Activated CD4-positive, alpha-beta T cell treated with anti-CD3 and anti-CD28 coated beads for 36 hours (primary cell): ENCODE measurements at places on chromosomes 16 and 17. TPM values are rescaled to one million over a fixed set of nuclear protein-coding genes. Genes with fewer than 3 reads are reported as not detected.

- H3K4me3 ChIP-seq, result no peak overlapping the region
- peaks cover 7% of the 10 kb centered on the region for H3K36me3 ChIP-seq
- H3K27me3 ChIP-seq, result no peaks in the 10 kb centered on the region
- peaks cover 7% of the 10 kb centered on the region for H3K4me1 ChIP-seq
- no peak for DNase-seq
Observed at GRCh38 chr16:69706256-69706974, 19.9 kb downstream of the NQO1 start.

GRCh38 chr16:67923414-67924116 is 8.1 kb downstream of the CTRL start:
- H3K4me3 ChIP-seq, result no peak overlapping the region
- no peaks in the 10 kb centered on the region for H3K27me3 ChIP-seq
- peaks cover 18% of the 10 kb centered on the region for H3K4me1 ChIP-seq
- H3K36me3 ChIP-seq, result peaks cover 1% of the 10 kb centered on the region
- no peak for DNase-seq

- peaks cover 28% of the 10 kb centered on the region for H3K4me1 ChIP-seq
- H3K4me3 ChIP-seq, result peak overlapping the region; percentile 55
- peak overlapping the region; percentile 88 for H3K27ac ChIP-seq
- no peak for DNase-seq
- no peaks in the 10 kb centered on the region for H3K27me3 ChIP-seq
- no peaks in the 10 kb centered on the region for H3K36me3 ChIP-seq
Observed at GRCh38 chr17:77610518-77610893, 348.0 kb upstream of the TNRC6C start.

- H3K4me1 ChIP-seq, result no peaks in the 10 kb centered on the region
- H3K36me3 ChIP-seq, result no peaks in the 10 kb centered on the region
- no peak overlapping the region for H3K27ac ChIP-seq
- peaks cover 3% of the 10 kb centered on the region for H3K27me3 ChIP-seq
- no peak for DNase-seq
Observed at GRCh38 chr16:2799205-2799858, 1.1 kb downstream of the PRSS41 start.

GRCh38 chr17:82321947-82322466 is 4.6 kb upstream of the CD7 start:
- peak; percentile 62 for DNase-seq
- no peaks in the 10 kb centered on the region for H3K27me3 ChIP-seq
- peaks cover 33% of the 10 kb centered on the region for H3K36me3 ChIP-seq
- H3K27ac ChIP-seq, result no peak overlapping the region

- peaks cover 22% of the 10 kb centered on the region for H3K4me1 ChIP-seq
- H3K4me3 ChIP-seq, result no peak overlapping the region
- peaks cover 35% of the 10 kb centered on the region for H3K27me3 ChIP-seq
- no peak overlapping the region for H3K27ac ChIP-seq
- H3K36me3 ChIP-seq, result no peaks in the 10 kb centered on the region
Observed at GRCh38 chr17:45904866-45905265, 10.5 kb downstream of the MAPT start.

DNA sequence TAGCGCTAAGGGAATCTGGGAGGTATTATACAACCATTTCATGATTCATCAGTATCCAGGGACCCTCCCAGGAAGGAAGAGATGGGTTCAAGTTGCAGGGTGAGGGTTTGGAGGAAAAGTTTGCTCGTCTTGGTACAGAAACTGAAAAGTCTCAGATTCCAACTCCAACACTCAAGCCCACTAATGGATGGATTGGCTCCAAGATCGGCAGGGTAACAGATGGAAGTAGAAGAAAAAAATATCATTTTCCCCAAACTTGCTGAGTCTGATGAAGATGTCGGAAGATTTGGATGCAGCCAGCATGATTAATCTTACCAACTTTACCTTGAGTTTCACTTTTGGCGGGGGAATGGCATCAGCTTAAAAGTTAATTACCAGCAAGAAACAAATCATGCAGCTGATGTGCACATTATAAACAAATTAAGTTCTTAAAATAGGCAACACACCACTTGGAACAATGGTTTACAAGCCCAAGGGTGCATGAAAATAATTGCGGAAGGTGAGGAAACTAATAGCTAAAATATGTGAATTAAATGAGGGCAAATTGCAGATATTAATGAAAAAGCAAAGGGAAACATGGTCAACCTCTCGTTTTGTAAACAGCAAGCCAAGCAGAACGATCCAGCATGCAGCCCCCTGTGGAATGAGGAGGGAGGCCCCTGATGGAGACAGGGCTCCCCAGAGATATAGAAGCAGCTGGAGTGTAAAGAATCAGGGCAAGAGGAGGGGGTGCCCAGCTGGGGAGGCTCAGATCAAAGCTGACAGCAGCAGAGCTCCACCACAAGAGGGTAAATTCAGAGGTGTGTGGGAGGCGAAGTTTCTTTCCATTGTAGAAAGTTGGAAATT is 44.1 kb upstream of the GRIN2A start:
- H3K27me3 ChIP-seq, result no peaks in the 10 kb centered on the region
- H3K36me3 ChIP-seq, result no peaks in the 10 kb centered on the region
- no peak for DNase-seq
- H3K4me3 ChIP-seq, result no peak overlapping the region

DNA sequence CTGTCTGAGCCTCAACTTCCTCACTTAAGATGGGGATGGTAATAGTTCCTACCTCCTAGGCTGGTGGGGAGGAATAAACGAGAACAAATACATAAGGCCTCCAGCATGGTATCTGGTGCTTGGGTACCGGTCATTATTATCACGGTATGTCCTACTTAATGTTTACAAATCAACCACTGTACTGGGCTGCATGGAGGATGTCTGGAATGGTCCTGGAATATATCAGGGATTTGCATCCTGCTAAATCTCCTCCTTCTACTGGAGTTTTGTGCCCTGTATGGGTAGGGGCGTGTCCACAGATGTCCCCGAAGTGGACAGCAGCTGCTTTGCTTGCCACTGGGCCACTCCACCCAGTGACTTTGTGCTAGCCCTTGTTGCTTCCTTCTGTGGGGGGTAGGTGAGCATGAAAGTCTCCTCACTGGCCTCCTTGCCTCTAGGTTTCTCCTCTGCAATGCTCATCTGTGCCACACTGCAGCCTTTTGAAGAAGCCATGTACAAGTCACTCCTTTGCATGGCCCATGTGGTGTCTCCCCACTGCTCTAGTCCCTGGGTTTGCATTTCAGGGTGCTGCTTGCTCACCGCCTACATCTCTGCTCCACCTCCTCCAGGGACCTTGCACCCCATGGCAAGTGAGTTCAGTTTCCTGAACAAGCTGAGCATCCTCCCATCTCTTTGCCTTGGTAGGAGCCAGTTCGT is 2.2 kb upstream of the CMIP start:
- peak; percentile 35 for DNase-seq
- H3K27ac ChIP-seq, result no peak overlapping the region
- H3K4me3 ChIP-seq, result no peak overlapping the region

GRCh38 chr17:63966646-63967264 is 6.0 kb downstream of the SCN4A start:
- peak overlapping the region; percentile 20 for H3K27ac ChIP-seq
- H3K36me3 ChIP-seq, result no peaks in the 10 kb centered on the region
- H3K4me3 ChIP-seq, result no peak overlapping the region
- peak; percentile 69 for DNase-seq

- H3K27ac ChIP-seq, result no peak overlapping the region
- no peaks in the 10 kb centered on the region for H3K36me3 ChIP-seq
- DNase-seq, result no peak
- peaks cover 7% of the 10 kb centered on the region for H3K27me3 ChIP-seq
- no peaks in the 10 kb centered on the region for H3K4me1 ChIP-seq
Observed at GRCh38 chr17:6231886-6232731, 161.9 kb downstream of the WSCD1 start.

GRCh38 chr17:74042744-74043486 is 160.6 kb upstream of the RPL38 start:
- no peaks in the 10 kb centered on the region for H3K36me3 ChIP-seq
- H3K27ac ChIP-seq, result peak overlapping the region; percentile 58
- no peak overlapping the region for H3K4me3 ChIP-seq
- peaks cover 9% of the 10 kb centered on the region for H3K4me1 ChIP-seq

- DNase-seq, result no peak
- H3K27me3 ChIP-seq, result peaks cover 3% of the 10 kb centered on the region
- H3K4me3 ChIP-seq, result no peak overlapping the region
- H3K4me1 ChIP-seq, result no peaks in the 10 kb centered on the region
Observed at GRCh38 chr17:38460082-38460715, 31.9 kb downstream of the ARHGAP23 start.

DNA sequence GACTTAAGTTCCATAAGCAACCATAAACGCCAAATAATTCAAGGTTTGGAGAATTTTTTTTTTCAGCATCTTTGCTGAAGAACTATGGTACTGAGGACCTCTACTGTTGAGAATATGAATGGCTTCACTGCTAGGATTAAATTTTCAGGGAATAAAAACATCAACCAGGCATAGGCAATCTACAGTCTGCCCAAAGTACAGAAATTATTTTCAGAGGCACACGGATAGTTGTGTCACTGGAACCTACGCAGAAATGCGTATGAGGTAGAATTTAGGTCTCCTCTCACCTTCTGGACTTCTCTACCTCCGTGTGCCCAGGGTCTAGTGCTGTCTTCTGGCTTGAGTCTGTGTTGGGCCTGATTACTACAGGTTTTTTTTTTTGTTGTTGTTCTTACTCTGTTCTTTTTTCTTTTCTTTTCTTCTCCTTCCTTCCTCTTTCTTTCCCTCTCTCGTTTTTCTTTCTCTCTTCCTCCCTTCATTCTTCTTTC is 39.7 kb downstream of the NACA2 start:
- H3K27ac ChIP-seq, result no peak overlapping the region
- H3K4me1 ChIP-seq, result no peaks in the 10 kb centered on the region
- no peaks in the 10 kb centered on the region for H3K36me3 ChIP-seq
- peaks cover 40% of the 10 kb centered on the region for H3K27me3 ChIP-seq

DNA sequence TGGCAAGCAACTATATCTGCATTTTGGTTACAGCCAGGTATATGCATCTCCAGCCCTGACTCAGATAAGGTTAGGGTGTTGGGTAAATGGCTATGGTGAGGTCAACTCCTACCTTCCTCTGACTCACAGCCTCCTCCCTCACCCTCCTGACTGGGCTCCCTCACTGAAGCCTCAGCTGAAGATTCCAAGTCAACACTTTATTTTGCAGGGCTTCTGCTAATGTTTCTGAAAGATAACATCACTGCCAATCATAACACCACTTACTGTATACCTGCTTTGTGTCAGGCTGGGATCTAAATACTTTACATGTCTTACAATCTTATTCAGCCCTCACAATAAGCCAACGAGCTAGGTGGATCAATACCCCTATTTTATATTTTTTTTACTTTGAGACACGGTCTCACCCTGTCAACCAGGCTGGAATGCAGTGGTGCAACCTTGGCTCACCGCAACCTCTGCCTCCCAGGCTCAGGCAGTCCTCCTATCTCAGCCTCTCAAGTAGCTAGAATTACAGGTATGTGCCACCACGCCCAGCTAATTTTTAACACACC is 47.8 kb upstream of the GCSH start:
- H3K4me1 ChIP-seq, result no peaks in the 10 kb centered on the region
- no peak overlapping the region for H3K4me3 ChIP-seq
- H3K36me3 ChIP-seq, result no peaks in the 10 kb centered on the region
- no peak overlapping the region for H3K27ac ChIP-seq

- H3K4me1 ChIP-seq, result peaks cover 8% of the 10 kb centered on the region
- DNase-seq, result no peak
- H3K4me3 ChIP-seq, result no peak overlapping the region
Observed at GRCh38 chr17:78935419-78936323, 10.5 kb upstream of the TIMP2 start.

GRCh38 chr16:19657831-19658230 is 60.2 kb downstream of the KNOP1 start:
- H3K4me3 ChIP-seq, result no peak overlapping the region
- H3K36me3 ChIP-seq, result peaks cover 36% of the 10 kb centered on the region
- no peak for DNase-seq
- H3K27ac ChIP-seq, result no peak overlapping the region
- no peaks in the 10 kb centered on the region for H3K27me3 ChIP-seq
- H3K4me1 ChIP-seq, result peaks cover 7% of the 10 kb centered on the region

DNA sequence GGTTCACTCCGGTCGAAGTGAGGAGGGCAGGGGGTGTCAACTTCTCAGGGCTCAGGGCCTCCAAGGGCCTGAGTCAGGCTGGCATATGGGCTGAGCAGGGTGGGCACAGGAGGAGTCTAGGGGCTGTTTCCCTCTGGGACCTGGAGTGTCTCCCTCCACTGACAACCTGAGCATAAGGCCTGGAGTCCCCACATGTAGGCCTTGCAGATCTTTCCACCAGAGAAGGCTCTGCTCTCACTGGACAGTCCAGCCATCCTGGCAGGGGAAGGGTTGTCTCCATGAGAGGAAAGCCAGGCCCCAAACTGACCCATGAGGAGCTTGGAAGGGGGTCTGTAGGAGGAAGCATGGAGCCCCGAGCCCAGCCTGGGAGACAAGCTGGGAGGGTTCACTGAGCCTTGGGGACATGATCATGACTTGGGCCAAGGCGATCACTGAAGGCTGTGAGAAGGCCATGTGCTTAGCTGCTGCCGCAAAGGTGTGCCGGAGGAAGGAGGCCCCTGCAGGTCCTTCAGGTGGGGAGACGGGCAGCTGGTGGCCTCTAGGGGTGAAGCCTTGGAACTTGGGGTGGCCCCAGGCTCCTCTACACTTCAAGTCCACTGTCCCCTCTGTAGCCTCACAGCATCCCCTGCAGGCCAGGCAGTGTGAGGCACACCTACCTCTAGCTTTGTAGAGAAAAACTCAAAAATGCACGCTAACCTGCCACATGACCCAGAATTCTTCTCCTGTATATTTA is 9.9 kb downstream of the CMTM2 start:
- peak overlapping the region; percentile 65 for H3K27ac ChIP-seq
- H3K4me1 ChIP-seq, result peaks cover 35% of the 10 kb centered on the region
- peak; percentile 86 for DNase-seq

- peaks cover 52% of the 10 kb centered on the region for H3K36me3 ChIP-seq
- peaks cover 66% of the 10 kb centered on the region for H3K4me1 ChIP-seq
- no peaks in the 10 kb centered on the region for H3K27me3 ChIP-seq
- peak overlapping the region; percentile 90 for H3K4me3 ChIP-seq
- no peak for DNase-seq
Observed at GRCh38 chr17:56913000-56913311, 893 bp downstream of the TRIM25 start.

SRL gene
- not detected for total RNA-seq

C1QL1 gene
- total RNA-seq, result 0.37 TPM

PITPNM3 gene
- 0.69 TPM for total RNA-seq

ARL16 gene
- total RNA-seq, result 39.1 TPM

GRB7 gene
- 2.0 TPM for total RNA-seq

CNTD1 gene
- not detected for total RNA-seq

TOP2A gene
- total RNA-seq, result 322 TPM

MT3 gene
- 10.6 TPM for total RNA-seq

KRTAP4-11 gene
- total RNA-seq, result not detected

WSCD1 gene
- 0.16 TPM for total RNA-seq

ASPA gene
- not detected for total RNA-seq

PRSS33 gene
- not detected for total RNA-seq

C1QTNF1 gene
- not detected for total RNA-seq

CRISPLD2 gene
- 0.11 TPM for total RNA-seq

CCL8 gene
- total RNA-seq, result not detected

CDH11 gene
- not detected for total RNA-seq

TNFSF13 gene
- total RNA-seq, result 1.8 TPM
